ENCODE measurements at places on chromosomes 2 and 18. TPM values are rescaled to one million over a fixed set of nuclear protein-coding genes. Genes with fewer than 3 reads are reported as not detected.

- DNase-seq, result no peak
Observed at GRCh38 chr2:54859997-54860701, 136.7 kb downstream of the EML6 start.

DNA sequence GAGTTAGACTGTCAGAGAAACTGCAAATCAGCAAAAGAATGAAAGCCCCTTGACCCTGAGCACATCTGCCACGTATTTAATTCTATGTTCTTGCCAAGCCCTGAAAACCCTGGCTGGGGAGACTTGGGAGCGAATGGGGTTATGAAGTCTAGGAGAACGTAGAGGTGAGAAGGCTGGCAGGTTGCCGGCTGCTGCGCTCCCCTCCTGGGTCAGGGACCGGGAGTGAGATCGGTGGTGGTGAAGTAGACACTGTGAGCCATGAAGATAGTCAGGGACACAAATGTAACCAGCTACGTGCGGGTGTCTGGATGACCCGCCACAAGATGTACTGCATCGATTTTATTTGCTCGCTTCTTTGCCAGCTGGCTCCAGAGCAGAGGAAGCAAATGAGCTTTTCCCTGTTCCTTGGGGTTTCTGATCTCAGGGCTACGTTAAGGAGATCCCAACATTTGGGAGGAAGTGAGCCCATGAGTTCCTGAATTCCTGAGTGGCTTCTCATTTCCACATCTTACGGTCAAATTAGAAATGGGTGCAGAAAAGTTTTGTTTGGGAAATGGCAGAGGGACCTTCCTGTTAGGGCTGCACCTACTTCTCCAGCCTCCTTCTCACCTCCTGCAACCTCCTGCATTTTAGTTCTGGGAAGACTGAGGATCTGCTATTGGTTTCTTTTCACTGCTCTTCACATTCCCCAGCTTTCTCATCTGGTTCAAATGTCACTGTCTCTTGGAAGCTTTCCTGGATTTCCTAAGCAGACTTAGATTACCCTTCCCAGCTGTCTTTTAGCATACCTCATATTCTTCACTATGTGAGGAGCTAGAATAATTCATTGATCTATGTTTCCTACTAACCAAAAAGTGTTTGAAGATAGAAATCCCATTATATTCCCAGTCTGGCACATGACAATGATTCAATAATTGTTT, 360.6 kb downstream of the ZNF521 start:
- DNase-seq, result no peak

GRCh38 chr2:41116106-41116797, 664.4 kb upstream of the SLC8A1 start:
- no peak for DNase-seq

GRCh38 chr2:46335391-46336282, 38.4 kb downstream of the EPAS1 start:
- peak; percentile 65 for DNase-seq

The COPS8 gene
- total RNA-seq, result 186 TPM
